ENCODE measurements at places on chromosomes 2 and 18.
A peak's percentile ranks its signal among the peaks of the same experiment; 100 is the strongest.

- no peak for DNase-seq
Observed at GRCh38 chr18:79478484-79479115, 82.9 kb downstream of the NFATC1 start.

- DNase-seq = peak; percentile 9
Observed at GRCh38 chr2:170214309-170214948, 36.5 kb downstream of the MYO3B start.

GRCh38 chr2:215958257-215958656 is 55.1 kb downstream of the MREG start:
- no peak for DNase-seq

DNA sequence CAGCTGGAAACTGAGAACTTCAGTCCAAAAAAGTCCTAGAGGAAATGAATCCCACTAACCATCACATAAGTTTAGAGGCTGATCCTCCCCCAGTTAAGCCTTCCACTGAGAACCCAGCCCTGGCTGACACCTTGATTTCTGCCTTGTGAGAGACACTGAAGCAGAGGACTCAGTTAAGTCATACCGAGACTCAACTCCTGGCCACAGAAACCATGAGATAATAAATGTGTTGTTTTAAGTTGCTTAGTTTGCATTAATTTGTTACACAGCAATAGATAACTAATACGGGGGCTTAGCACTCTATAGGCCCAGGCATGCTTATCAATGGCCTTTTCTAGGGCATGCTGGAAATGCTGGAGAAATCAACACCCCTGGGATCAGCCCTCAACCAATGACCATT is 3.4 kb upstream of the ADD2 start:
- no peak for DNase-seq

DNA sequence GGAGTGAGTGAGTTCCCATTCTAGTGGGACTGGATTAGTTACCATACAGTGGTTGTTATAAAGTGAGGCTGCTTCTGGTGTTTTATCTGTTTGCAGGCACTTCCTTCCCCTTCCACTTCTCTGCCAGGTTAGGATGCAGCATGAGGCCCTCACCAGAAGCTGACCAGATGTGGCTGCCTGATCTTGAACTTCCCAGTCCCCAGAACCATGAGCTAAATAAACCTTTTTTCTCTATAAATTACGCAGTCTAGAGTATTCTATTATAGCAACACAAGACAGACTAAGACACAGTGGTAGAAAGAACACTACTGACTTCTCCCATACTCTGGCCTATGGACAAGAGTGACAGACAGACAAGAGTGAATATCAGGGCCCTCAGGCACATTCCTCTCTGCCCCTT is 14.1 kb downstream of the LCT start:
- DNase-seq = no peak

DNA sequence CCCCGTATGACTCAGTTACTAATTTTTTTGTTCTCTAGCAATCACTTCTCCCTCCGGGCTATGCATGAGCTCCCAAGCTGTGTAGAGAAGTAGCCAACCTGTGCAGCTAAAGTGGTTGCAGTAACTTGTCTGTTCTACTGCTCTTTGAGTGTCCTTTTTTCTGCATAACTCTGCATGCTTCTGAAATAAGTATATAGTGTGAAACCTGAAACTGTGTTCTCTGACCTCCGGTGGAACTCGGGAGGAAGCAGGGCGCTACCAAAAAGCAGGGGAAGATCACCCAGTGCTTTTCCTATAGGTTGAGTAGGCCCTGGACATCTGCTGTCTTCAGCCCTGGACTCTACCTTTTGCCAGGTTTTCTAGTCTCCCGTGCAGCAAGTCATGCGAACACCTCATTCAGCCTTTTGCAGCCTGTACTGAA is 47.8 kb downstream of the PHLPP1 start:
- DNase-seq = no peak

DNA sequence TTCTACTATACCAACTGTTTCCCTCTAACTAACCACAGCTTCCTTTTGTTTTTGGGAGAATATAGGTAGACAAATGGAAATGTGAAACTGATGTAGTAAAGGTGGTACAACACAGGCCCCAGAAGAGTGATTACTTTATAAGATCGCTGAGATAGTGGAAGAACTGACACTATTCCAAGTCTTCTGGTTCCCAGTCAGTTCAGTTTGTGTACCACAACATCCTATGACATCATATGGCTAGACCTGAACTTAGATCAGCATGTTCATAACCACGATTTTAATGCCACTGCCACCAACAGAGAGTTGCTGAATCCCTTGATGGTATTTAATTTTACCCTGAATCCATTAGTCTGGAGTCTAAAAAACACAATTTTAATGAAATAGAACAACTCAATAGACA is 328.9 kb downstream of the GPD2 start:
- peak; percentile 4 for DNase-seq

GRCh38 chr2:8732601-8733000 is 50.7 kb downstream of the ID2 start:
- no peak for DNase-seq

GRCh38 chr2:146661473-146662096 is 1183.2 kb upstream of the ACVR2A start:
- DNase-seq = peak; percentile 11

- DNase-seq = no peak
Observed at GRCh38 chr2:27638037-27638637, 9.3 kb downstream of the GPN1 start.

DNA sequence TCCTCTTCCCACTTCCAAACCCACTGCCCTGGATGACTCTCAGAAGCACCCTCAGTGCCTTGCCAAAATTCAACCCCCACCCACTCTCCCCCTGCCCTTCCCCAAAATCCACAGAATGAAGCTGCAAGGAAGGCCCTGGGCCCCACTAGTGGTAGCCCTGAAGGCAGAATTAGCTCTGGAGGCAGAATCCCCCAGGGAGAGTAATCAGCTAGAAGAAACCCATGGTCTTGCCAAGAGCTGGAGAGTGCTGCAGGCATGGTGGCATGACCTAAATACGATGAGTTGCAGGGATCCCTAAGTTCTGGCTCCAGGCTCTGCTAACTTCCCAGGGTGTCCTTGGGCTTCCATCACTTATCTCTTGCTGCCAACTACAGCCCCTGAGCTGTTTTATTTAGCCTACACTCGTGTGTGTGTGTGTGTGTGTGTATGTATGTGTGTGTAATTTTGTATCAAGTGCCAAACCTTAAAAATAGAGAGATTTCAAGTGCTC is 7.9 kb downstream of the GAD1 start:
- no peak for DNase-seq

DNA sequence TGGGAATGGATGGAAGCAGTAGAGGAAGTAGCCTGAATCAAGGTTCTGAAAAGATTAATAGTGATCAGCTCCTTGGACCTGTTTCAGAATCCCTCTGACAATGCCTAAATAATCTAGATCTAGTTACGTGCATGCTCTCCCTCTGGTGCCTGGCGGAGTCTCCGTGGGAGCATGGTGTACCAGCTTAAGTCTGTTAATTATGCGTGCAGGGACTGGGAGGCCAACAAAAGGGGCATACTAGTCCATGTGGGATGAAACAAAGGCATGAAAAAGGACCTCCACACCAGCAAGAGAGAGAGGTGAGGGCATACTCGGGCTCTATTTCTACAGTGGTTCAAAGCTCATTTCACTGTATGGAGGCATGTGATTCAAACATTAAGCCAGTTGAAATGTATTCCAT is 200.3 kb downstream of the DPP4 start:
- no peak for DNase-seq

GRCh38 chr2:152173831-152174230 is 1.7 kb downstream of the STAM2 start:
- no peak for DNase-seq

Data from Jurkat, Clone E6-1 (cell line).